DND-41 (cell line): ENCODE measurements at places on chromosomes 13 and 19.

DNA sequence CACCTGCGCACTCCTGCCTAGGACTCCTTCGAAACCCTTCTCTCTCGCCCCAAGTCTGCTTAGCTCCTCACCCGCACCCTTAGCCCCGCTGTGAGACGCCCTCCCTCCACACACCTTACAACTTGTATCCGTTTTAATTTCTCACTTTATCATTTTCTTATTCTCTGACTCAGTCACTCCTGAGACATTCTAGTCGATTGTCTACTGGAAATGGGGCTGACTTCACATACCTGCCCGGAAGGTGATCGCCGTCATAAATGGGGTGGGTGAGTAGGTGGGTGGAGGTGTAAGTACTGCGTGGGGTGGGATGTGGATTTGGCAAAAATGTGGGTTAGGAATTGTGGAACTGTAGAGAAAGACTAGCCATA lies 714 bp downstream of the NDFIP2 start:
- peak overlapping the region; percentile 90 for H3K4me3 ChIP-seq
- peak overlapping the region; percentile 94 for H3K27ac ChIP-seq
- no peaks in the 10 kb centered on the region for H3K27me3 ChIP-seq
- H3K4me1 ChIP-seq: peaks cover 48% of the 10 kb centered on the region

- no peaks in the 10 kb centered on the region for H3K27me3 ChIP-seq
- no peak overlapping the region for H3K4me3 ChIP-seq
- DNase-seq: no peak
- H3K36me3 ChIP-seq: no peaks in the 10 kb centered on the region; the same call in 1 of the 2 replicates
- no peak overlapping the region for H3K27ac ChIP-seq
- H3K4me1 ChIP-seq: no peaks in the 10 kb centered on the region
Observed at GRCh38 chr13:20425819-20426219, 99.8 kb downstream of the CRYL1 start.

DNA sequence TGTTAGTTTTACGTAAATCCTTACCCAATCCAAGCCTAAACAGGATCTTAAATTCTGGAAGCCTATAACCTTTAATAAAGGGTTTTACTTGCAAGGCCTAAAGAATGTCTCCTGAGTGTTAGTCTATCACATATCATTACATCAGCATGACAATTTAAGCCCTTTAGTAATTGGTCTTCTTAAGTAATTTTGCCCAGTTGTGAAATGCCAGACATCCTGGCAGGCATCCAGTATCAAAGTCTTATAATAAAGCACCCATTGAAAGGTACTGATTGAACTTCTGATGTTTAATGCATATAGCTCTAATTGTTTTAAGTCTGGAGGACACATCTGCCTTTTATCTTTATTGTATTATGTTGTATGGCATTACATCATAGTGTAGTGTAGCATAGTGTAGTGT lies 1078.9 kb downstream of the SLITRK1 start:
- no peak overlapping the region for H3K4me3 ChIP-seq
- H3K36me3 ChIP-seq: no peaks in the 10 kb centered on the region
- H3K27me3 ChIP-seq: no peaks in the 10 kb centered on the region

GRCh38 chr13:103130146-103130545 lies 63.9 kb upstream of the SLC10A2 start:
- no peak overlapping the region for H3K27ac ChIP-seq
- no peak overlapping the region for H3K4me3 ChIP-seq

DNA sequence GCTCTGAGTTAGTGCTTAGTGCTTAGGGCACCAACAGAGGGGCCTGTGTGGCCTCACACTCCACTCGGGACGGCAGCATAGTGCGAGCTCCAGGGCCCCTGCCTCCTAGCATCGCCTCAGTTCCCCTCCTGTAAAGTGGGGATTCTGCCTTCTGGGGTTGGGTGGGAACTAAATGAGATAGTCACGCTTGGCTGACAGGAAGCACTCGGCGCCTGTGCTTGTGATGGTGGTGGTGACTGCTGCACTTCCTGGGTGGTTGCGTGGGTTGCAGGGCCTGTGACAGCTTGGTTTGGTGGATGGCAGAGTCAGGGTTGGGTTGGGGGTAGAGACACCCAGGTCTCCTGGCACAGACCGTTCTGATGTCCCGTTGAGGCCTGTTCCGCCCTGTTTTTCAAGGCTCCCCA lies 7.7 kb downstream of the PLEKHF1 start:
- H3K27me3 ChIP-seq: no peaks in the 10 kb centered on the region
- peaks cover 45% of the 10 kb centered on the region for H3K4me1 ChIP-seq
- H3K27ac ChIP-seq: peak overlapping the region; percentile 86
- peaks cover 33% of the 10 kb centered on the region for H3K36me3 ChIP-seq
- peak overlapping the region; percentile 25; the same call in 1 of the 2 replicates for H3K4me3 ChIP-seq
- DNase-seq: peak; percentile 86

- H3K27me3 ChIP-seq: no peaks in the 10 kb centered on the region
- no peak overlapping the region for H3K4me3 ChIP-seq
- no peak overlapping the region for H3K27ac ChIP-seq
- H3K36me3 ChIP-seq: no peaks in the 10 kb centered on the region
- DNase-seq: no peak
Observed at GRCh38 chr13:37709318-37709717, 110.8 kb upstream of the POSTN start.

DNA sequence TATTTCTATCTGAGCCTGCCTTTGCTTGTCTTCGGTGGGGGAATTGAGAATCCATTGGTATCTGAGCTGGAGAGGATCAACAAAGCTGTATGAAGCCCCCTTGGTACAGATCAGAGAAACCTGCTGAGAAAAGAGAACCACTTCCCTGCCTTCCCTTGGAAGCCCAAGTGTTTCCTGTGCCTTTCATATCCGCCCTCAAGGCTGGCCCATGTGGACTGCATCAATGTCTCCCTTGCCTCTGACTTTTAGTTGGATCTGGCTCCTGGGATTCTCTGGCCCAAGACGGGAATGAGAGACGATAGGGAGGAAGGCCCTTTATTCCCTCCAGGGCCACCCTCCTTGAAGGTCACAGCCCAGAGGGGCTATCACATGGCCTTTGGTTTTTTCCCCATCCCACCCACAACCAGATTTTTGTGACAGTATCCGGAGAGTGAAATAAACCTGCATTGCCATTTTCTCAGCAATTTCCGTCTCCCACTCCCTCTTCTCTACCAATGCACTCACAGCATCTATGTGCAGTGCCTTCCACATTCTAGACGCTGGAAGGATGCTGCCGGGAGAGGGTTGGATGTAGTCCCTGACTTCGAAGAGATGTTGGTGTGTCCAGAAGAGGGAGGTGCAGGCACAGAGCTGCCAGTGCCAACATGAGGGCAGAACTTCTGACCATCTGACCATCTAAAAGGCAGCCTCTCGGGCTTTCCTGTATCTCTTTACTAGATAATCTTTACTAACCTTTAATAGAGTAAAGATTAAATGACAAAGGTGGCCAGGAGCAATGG lies 63.8 kb downstream of the KCTD15 start:
- H3K36me3 ChIP-seq: no peaks in the 10 kb centered on the region
- no peaks in the 10 kb centered on the region for H3K4me1 ChIP-seq
- H3K27ac ChIP-seq: no peak overlapping the region

- H3K4me1 ChIP-seq: peaks cover 11% of the 10 kb centered on the region
- peaks cover 4% of the 10 kb centered on the region for H3K36me3 ChIP-seq
- no peak overlapping the region for H3K27ac ChIP-seq
- H3K27me3 ChIP-seq: no peaks in the 10 kb centered on the region
Observed at GRCh38 chr19:11359421-11359820, 4.2 kb downstream of the PLPPR2 start.

DNA sequence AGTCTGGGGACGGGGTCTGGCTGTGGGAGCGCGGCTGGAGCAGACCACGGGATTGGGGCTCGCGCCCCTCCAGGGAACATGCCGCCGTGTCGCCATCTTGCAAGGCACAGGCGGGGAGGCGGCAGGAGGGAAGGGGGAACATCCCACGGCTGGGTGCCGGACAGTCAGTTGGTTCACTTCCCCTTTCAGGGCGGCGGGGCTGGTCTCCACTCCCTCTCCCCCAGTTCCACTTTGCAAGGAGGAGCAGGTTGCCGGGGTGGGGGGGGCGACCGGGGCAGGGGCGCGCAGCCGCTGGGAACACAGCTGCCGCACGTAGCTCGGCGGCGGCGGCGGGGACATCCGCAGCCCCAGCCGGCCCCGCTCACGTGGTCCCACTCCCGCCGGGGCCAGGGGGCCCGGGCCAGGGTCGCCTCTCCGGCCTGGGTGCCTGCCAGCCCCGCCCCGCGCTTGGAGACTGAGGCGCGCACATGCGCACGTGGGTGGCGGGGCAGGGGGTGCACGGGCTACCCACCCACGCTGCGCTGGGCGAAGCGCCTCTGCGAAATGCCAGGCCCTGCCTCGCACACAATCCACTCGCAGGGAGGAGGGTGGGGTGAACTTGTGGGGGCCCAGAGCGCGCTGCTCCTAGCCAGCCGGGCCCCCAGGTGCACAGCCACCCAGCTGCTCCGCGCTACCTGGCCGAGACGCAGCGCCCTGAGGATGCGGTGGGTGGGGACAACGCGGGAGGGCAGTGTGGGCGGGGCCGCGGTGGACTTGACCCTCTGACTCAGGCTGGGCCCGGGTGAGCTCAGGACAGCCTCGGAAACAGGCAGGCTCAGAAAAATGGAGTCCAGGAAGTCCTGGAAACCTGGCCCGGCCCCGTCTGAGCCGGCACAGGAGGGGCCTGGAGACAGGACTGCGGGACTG lies 6.4 kb downstream of the KLF16 start:
- H3K36me3 ChIP-seq: peaks cover 8% of the 10 kb centered on the region
- no peak overlapping the region for H3K27ac ChIP-seq
- no peak for DNase-seq

GRCh38 chr13:41403983-41404382 lies 53.4 kb upstream of the RGCC start:
- DNase-seq: no peak
- no peak overlapping the region for H3K27ac ChIP-seq
- no peaks in the 10 kb centered on the region for H3K36me3 ChIP-seq
- H3K27me3 ChIP-seq: no peaks in the 10 kb centered on the region

- peaks cover 83% of the 10 kb centered on the region for H3K36me3 ChIP-seq
- H3K27ac ChIP-seq: no peak overlapping the region
- no peaks in the 10 kb centered on the region for H3K27me3 ChIP-seq
- H3K4me1 ChIP-seq: no peaks in the 10 kb centered on the region
Observed at GRCh38 chr13:112828082-112828699, 138.4 kb downstream of the ATP11A start.

DNA sequence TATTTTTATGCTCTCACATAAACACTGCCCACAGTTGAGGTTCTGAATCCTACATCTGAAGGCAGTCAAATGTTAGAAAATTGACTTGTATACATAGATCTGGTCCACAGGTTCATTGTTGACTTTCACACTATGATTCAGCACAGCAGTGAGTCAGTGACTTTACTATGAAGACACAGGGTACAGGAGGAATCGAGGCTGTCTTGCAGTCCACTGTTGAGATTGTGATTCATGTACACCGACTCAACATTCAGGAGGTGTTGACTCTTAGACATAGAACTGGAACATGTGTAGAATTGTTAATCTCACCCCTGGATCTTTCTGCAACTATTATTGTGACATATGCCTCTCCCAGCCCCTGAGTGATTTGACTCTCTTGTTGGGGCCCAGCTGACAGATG lies 74.3 kb upstream of the ZNF43 start:
- no peak overlapping the region for H3K4me3 ChIP-seq
- H3K4me1 ChIP-seq: no peaks in the 10 kb centered on the region
- H3K36me3 ChIP-seq: no peaks in the 10 kb centered on the region
- no peaks in the 10 kb centered on the region for H3K27me3 ChIP-seq

DNA sequence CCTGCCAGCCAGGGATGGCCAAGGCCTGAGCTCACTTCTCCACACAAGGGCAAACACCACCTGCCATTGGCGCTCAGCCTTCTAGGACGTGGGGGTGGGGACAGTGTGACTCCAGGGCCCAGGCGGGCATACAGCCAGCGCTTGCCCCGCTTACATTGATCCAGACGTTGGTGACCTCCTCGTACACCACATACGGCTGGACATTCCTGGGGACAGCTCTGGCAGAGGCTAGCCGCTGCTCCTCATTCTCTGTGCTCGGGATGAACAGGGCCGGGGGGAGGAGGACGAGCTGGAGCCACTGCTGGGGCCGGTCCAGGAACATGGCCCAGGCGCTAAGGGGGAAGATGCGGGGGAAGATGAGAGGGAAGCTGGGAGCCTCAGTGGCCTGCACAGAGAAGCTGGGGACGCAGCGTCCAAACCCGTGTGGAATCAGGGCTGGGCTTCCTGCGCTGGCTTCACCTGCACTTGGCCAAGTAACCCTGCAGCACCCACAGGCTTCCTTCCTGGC lies 25.1 kb upstream of the MYDGF start:
- H3K4me3 ChIP-seq: no peak overlapping the region
- no peaks in the 10 kb centered on the region for H3K27me3 ChIP-seq
- H3K27ac ChIP-seq: no peak overlapping the region
- H3K4me1 ChIP-seq: no peaks in the 10 kb centered on the region
- peaks cover 84% of the 10 kb centered on the region for H3K36me3 ChIP-seq

- peaks cover 16% of the 10 kb centered on the region for H3K4me1 ChIP-seq
- DNase-seq: no peak
- H3K27ac ChIP-seq: no peak overlapping the region
- H3K4me3 ChIP-seq: no peak overlapping the region
Observed at GRCh38 chr19:14525729-14526128, 3.7 kb upstream of the TECR start.

- no peak overlapping the region for H3K4me3 ChIP-seq
- H3K27ac ChIP-seq: no peak overlapping the region
- H3K27me3 ChIP-seq: no peaks in the 10 kb centered on the region
- no peaks in the 10 kb centered on the region for H3K4me1 ChIP-seq
- DNase-seq: no peak
Observed at GRCh38 chr13:31631746-31632145, 107.6 kb upstream of the RXFP2 start.

DNA sequence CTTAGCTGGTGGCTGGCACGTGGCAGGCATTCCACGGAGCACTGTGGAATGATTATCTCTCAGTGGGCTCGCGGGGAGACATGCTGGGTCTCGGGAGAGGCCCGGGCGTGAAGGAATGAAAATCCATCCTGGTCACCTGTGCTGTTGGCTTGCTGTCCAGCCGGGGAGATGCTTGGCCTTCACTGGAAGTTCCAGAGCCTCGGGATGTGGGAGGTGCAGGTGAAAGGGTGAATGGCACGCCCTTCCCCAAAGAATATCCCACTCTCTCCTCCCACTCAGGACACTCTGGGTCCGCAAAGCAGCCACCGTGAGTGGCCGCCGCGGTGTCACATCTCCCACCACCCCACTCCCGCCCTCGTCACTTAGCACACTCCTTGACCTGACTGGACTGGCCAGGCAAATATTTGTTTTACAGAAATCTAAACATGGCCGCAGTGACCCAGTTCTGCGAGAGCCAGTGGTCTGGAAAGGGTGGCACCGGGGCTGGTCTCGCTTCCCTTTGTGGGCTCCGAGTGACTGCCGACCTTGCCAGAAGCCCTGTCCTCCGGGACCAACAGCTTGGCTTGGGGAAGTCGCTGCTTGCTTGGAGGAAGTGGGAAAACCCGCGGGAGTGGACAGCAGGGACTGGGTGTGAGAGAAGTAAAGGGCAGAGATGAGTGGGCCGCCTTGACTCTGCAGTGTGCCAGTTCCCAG lies 8.0 kb downstream of the DPP9 start:
- no peaks in the 10 kb centered on the region for H3K27me3 ChIP-seq
- peaks cover 6% of the 10 kb centered on the region for H3K4me1 ChIP-seq
- no peak overlapping the region for H3K4me3 ChIP-seq
- no peak overlapping the region for H3K27ac ChIP-seq

GRCh38 chr13:102028868-102029267 lies 373.0 kb downstream of the FGF14 start:
- no peaks in the 10 kb centered on the region for H3K27me3 ChIP-seq
- no peak for DNase-seq
- no peak overlapping the region for H3K4me3 ChIP-seq
- H3K36me3 ChIP-seq: no peaks in the 10 kb centered on the region
- no peaks in the 10 kb centered on the region for H3K4me1 ChIP-seq

GRCh38 chr19:31174948-31175347 lies 174.3 kb downstream of the TSHZ3 start:
- H3K27ac ChIP-seq: no peak overlapping the region
- H3K27me3 ChIP-seq: peaks cover 5% of the 10 kb centered on the region
- no peaks in the 10 kb centered on the region for H3K36me3 ChIP-seq
- DNase-seq: no peak
- H3K4me3 ChIP-seq: no peak overlapping the region
